ENCODE measurements at places on chromosomes 16 and 17. TPM values are rescaled to one million over a fixed set of nuclear protein-coding genes. Genes with fewer than 3 reads are reported as not detected.

The TRPV2 gene
- 0.28 TPM for total RNA-seq

The OTOP2 gene
- not detected for total RNA-seq

The ZNF785 gene
- not detected for total RNA-seq

The AANAT gene
- 0.34 TPM for total RNA-seq

The TMEM100 gene
- not detected for total RNA-seq

The KRT12 gene
- not detected for total RNA-seq

The KRT23 gene
- total RNA-seq: not detected

The PYDC1 gene
- total RNA-seq: not detected

The SLC47A2 gene
- 0.14 TPM for total RNA-seq

The FA2H gene
- 27.5 TPM for total RNA-seq

The CMTM2 gene
- not detected for total RNA-seq

The ASPHD1 gene
- total RNA-seq: 23.7 TPM

The E2F4 gene
- 101 TPM for total RNA-seq

The PPM1D gene
- total RNA-seq: 16.9 TPM

The CCL2 gene
- 15.3 TPM for total RNA-seq

The KPNB1 gene
- total RNA-seq: 308 TPM

The KRT9 gene
- not detected for total RNA-seq

The SGSH gene
- total RNA-seq: 13.3 TPM

The PIMREG gene
- total RNA-seq: 31.8 TPM
